Activated naive CD4-positive, alpha-beta T cell treated with Interleukin-2 at 50 U/mL for 16 hours (primary cell): ENCODE measurements at places on chromosomes 3 and 15.

GRCh38 chr15:28919679-28920655, 34.2 kb downstream of the APBA2 start:
- DNase-seq, result no peak

- DNase-seq, result no peak
Observed at GRCh38 chr3:149470381-149470780, 4.1 kb upstream of the TM4SF4 start.

GRCh38 chr3:98552232-98553020, 20.6 kb downstream of the GPR15 start:
- no peak for DNase-seq

DNA sequence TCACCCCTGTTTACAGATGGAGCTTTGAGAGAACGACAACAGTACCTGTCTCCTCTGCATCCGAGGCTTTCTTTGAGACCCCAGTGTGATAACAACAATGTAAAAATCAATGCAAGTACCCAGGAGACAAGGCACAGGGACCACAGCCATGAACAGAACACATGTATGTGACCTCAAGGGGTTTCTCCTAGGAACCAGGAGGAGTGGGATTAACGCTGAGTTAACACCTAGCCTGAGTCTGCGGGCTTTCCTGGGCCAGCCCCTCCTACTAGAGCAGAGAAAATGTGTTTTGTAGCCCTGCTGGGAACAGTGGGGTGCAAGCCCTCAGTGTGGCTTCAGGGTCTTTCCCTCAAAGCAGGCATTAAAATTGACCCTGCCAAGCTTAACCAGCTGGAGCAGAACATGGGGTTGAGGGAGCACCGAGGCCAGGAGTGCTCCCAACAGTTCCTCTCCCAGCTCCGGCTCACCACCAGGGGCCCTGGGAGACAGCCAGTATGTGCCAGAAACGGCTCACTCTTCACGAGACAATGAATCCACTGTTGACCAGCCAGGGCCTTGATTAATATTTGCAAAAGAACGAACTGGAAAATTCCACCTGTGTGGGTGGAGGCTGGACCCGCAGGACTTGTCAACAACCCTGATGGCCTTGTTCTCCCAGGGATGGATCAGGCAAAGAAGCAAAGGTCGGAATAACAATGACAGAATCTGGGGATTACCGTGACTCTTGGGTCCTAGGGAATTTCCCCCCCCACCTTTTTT, 3.6 kb downstream of the CHDH start:
- no peak for DNase-seq

DNA sequence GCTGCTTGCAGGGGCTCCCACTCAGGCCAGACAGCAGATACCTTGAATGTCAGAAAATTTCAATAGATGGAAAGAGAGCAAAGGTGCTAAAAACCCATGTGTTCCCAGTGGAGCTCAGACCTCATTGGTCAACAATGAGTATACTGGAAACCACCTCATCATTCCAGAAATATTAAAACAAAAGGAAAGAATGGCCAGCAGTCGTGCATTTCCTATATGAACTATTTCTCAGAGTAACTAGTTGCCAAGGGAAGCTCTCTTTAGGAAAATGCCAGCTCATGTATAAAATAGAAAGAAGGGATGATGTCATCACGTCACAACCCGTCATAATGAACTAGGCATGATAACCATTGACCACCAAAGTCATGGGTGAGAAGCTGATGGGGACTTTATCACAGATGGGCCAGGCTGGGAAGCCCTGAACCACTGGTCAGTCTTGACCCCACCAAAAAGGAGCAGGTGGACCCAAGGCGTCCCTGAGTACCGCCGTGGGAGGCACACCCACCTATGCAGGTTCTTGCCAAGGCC, 17.5 kb downstream of the DNAJB8 start:
- no peak for DNase-seq

DNA sequence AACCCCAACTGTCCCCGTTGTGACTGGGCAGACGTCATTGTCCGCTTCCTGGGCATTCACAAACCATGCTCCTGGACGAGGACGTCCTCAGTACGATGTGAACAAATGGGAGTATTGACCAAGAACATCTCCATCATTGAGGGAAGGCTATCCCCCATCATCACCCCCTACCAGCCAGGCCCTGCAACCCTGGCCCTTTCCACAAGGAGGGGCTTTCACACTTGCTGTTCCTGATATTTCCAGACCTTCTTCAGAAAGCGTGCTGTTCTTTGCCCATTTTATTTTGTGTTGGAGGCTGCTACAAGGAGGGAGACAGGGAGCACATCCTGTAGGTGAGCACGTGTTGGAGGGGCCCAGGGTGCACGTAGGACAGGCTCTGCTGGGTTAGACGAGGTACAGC, 277.0 kb upstream of the LRRC3B start:
- DNase-seq, result no peak

- no peak for DNase-seq
Observed at GRCh38 chr3:150736903-150737832, 25.8 kb downstream of the SIAH2 start.

DNA sequence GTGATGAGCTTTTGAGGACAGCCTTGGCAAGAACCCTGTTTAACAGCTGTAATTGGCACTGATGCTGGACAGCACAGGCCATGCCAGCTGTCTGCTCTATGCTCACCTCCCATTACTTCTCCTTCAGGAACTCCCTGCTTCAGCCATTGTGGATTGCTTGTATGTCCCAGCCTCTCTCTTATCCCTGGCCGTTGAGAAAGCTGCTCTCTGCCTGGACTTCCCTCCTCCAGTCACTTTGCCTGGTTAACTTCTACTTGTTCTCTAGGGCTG, 444.5 kb downstream of the EPHB1 start:
- no peak for DNase-seq

- no peak for DNase-seq
Observed at GRCh38 chr3:5017925-5018531, 38.8 kb downstream of the BHLHE40 start.

- DNase-seq, result no peak
Observed at GRCh38 chr15:75921732-75922703, 18.3 kb downstream of the FBXO22 start.

- no peak for DNase-seq
Observed at GRCh38 chr15:87401973-87402372, 854.6 kb downstream of the NTRK3 start.

- no peak for DNase-seq
Observed at GRCh38 chr15:98938105-98938417, 69.5 kb downstream of the PGPEP1L start.

DNA sequence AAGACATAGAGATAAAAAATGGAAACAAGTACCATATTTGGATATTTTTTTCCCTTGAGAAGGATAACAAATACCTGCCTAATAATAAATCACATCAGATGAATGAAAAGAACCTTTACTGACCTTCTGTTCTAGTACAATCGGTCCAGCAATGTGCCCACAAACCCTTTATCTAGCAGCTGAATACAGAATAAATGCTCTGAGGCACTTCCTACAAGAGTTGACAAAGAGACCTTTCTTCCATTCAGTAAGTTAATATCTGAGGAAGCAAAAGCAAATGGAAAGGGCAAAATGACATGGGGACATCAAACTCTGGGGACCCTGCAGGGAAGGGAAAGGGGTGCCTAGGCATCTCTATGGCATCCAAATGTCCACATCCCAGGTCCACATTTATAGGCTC, 115.8 kb downstream of the NEK10 start:
- DNase-seq, result no peak

- DNase-seq, result no peak
Observed at GRCh38 chr3:129261894-129262293, 12.5 kb downstream of the COPG1 start.

GRCh38 chr3:157387708-157388435, 48.8 kb upstream of the PTX3 start:
- DNase-seq, result no peak

DNA sequence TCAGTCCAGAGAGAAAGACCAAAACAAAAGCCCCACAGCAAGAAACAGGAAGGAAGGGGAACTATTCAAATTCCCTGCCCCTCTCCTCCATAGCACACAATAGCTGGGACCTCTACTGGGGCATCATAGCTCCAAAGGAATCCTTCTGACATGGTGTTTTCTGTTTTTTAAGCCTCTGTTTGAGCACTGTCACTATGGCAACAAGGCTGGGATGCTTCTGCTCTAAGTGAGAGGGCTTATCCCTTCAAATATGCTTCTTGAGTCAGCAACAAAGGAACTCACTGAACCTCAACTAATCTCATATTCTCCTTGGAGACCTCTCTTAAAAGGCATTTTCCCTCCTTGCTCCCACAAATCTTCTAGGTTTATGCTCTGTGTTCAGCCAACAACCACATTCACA, 40.5 kb downstream of the MYLK start:
- no peak for DNase-seq

- no peak for DNase-seq
Observed at GRCh38 chr15:75136118-75136517, 65.6 kb upstream of the C15orf39 start.

DNA sequence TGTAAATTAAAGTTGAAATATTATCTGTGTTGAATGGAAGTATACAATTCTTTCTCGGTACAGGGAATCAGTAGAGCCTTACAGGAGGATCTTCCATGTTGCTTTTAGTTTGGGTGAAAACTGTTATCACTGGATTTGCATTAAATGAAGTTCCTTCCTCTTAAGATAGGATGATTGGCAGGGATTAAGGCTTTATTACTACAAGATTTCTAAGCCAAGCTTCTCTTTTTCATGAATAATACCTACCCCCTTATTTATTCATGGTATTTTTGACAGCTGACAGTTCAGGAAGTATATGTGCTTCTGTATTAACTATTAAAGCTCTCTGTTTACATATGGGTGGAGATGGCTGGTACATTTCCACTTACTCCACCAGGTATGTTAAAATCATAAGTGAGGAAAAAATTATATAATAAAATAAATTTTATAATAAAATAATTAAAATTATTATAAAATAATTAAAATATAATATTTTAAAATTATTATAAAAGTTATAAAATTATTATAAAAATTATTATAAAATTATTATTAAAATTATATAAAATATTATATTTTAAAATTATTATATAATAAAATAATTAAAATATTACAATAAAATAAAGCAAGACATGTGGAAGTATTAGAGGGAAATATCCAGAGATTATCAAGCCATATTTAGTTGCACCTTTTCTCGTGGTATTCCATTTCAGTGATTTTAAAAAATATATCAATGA, 332.9 kb downstream of the ROBO2 start:
- DNase-seq, result no peak

DNA sequence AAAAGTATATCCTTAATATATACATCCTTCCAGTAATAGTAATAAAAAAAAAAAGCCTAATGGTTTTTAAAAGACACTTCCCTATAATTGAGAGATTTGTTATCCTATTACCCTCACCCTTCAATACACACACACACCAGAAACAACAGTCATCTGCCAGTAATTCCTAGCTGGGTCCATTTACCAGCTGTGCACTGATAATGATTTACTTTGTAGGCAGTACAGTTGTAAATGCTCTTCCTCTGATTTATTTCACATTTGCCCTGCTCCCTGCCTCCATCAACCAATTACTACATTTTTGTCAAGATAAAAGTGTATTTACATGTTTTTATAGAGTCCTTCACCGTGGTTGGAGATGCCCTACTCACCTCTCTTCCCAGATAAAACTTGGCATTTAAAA, 12.4 kb downstream of the TPM1 start:
- DNase-seq, result no peak

DNA sequence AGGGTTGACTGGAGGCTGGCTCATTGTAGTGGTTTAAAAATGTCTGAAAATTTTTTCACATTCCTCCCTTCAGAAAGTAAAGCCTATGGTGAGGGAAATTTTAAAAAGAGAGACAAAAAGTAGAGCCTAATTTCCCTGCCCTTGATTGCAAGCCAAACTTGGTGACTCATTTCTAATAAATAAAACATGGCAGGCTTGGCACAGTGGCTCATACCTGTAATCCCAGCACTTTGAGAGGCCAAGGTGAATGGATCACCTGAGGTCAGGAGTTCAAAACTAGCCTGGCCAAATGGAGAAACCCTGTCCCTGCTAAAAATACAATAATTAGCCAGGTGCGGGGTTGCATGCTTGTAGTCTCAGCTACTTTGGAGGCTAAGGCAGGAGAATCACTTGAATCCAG, 18.9 kb upstream of the ARRDC4 start:
- DNase-seq, result no peak

GRCh38 chr3:160061525-160061924, 72.9 kb downstream of the IL12A start:
- no peak for DNase-seq

GRCh38 chr15:70451821-70452653, 311.3 kb downstream of the UACA start:
- DNase-seq, result peak; percentile 37

DNA sequence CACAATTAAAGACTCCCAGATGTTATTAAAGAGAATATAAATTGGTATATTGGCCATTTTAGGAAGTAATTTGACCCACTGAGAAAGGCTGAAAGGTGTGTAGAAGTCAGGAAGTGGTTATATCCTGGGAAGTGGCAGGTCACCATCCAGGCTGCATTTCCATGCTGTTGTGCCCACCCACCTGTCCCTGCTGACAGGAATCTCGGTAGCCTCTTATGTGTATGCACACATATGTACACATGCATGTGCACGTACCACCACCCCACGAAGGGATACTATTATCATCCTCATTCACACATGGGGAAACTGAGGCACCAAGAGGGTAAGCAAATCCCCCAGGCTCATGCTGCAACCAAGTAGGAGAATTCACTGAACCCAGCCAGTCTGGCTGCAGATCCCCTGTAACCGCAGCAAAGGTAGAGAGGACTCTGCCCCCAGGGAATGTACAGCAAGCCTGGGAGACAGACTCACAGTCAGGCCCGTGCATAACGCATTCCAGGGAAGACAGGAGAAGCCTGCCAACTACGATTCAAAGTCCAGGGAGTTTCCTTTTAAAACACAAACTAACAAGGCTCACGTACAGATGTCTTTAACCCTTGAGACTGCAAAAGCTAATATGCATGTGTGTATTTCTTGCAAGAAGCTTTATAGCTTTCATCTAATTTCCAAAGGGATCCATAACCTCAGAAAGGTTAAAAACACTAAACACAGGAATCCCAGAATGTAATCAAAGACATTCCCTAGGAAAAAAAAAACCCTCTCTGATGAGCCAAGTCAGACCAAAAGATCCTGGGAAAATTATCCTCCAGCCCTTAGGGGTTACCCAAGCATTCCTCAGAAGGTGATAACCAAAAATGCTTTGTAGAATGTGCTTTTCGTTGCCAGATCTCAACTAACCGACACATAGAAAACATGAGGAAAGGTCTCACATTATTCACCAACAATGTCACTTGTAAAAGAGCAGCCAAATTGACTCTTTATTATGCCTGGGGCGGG, 129.6 kb downstream of the ADAMTS17 start:
- no peak for DNase-seq

DNA sequence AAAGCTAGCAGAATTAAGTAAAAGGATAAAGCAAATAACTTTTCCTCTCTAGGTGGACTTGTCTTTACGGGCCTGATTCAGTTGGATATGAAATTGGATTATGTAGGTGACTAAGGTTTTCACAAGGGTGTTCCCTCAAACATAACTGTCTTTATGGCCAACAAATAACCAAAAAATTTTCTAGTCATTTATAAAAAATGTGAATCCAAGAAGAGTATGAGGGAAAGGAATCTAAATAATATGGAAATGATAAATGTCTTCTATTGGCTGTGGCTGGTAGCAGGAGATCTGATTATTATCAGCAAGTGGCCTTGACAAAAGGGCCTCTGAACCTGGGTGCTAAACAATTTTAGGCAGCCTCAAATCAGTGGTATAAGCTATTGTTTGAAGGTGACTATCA, 594.0 kb upstream of the UBE2E2 start:
- DNase-seq, result no peak
